ENCODE measurements at places on chromosomes 1 and 21.

GRCh38 chr1:194024659-194025058 is 838.2 kb upstream of the B3GALT2 start:
- DNase-seq, result peak; percentile 76

GRCh38 chr21:38917043-38917774 is 111.5 kb downstream of the ETS2 start:
- DNase-seq, result no peak

GRCh38 chr1:232725305-232726047 is 79.7 kb upstream of the MAP10 start:
- DNase-seq, result no peak

DNA sequence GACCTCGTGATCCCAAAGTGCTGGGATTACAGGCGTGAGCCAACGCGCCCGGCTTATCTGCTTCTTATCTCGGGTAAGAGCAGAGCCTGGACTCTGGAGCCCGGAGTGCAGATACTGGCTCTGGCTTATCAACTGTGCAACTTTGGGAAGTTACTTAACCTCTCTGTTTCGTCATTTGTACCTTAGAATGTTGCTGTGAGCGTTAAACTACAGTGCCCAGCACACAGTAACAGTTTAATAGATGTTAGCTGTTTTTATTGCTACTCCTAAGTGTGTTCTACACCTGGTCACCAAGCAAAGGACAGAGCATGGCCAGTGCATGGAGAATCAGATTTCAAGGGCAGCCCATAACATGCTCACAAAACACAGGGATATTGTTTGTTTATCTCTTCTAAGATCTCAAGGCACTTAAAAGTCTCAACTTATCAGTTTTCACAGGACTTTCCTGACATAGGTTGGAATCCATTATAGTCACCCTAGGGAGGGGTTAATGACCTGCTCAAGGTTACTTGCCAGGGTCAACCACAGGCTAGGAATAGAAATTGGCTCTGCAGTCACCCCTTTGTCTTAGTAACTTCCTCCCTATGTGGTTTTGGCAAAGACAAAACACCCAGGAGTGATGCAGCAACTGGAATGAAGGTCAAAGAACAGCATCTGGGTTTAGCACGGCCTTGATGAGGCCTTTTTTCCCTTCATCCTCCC is 22.5 kb upstream of the SRP9 start:
- peak; percentile 78 for DNase-seq

DNA sequence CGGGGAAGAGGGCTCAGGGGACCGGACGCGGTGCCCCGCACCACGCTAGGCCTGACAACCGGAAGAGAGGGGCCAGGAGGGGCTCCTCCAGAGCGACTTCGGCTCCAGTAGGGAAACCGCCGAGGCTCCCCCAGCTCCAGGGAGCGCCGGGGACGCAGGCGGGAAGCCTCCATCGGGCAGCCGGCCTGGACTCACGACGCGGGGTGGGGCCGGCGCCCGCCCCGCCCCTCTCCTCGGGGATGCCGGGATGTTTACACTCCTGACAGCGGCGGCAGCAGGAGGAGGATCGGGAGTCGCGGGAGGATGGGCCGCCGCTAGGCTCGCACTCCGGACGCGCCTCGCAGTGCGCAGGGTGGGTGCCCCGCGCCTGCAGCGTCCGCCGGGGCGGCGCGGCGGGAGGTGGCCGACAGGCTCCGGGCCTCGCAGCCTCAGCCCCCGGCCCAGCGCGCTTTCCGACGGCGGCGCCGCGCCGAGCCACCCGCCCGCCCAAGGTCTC is at the start of gene NEK7:
TSS of gene NEK7 (plus strand) at position 254 of the 496 bp plus-strand sequence. CDS start 75,583 bp downstream, outside the sequence.
- no peak for DNase-seq

- DNase-seq, result no peak
Measured at GRCh38 chr1:156225677-156226014, 12.8 kb downstream of the PMF1 start.

DNA sequence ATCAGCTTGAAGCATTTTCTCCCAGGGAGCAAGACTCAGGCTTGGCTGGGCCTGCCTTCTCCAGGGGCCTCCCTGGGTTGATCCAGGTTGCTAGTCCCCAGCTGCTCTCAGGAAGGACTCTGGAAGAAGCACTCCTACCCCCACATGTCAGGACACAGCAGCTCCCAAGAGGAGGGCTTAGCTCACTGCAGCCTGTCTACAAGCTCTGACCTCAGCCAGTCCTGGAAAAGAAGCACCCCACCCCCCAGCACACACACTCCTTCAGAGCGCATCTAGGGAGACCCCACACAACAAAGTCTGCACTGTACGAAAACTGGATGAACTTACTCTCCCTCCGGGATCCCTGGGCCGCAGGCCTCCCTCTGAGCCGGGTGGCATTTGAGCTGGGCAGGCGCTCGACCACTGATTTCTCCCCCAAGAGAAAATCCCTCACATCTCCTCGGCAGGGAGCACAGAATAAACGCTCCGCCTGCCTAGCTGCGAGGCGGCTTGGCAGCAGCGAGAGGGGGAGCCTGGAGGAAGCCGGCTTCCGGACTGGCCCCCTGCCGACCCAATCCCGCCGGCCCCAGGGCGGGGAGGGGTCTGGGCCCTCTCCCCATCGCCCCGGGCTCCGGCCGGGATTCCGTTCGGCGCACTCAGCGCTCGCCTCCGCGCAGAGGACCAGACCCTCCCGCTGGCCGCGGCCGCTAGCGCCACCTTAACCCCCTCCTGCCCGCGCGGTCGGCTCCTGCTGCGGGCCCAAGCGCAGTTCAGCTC is at the start of gene KCNA2:
TSS of gene KCNA2 (minus strand) at position 458 of the 756 bp plus-strand sequence. CDS start 1,576 bp downstream, outside the sequence.
- DNase-seq, result no peak

- no peak for DNase-seq
Measured at GRCh38 chr1:30920827-30921226, 12.3 kb upstream of the SDC3 start.

DNA sequence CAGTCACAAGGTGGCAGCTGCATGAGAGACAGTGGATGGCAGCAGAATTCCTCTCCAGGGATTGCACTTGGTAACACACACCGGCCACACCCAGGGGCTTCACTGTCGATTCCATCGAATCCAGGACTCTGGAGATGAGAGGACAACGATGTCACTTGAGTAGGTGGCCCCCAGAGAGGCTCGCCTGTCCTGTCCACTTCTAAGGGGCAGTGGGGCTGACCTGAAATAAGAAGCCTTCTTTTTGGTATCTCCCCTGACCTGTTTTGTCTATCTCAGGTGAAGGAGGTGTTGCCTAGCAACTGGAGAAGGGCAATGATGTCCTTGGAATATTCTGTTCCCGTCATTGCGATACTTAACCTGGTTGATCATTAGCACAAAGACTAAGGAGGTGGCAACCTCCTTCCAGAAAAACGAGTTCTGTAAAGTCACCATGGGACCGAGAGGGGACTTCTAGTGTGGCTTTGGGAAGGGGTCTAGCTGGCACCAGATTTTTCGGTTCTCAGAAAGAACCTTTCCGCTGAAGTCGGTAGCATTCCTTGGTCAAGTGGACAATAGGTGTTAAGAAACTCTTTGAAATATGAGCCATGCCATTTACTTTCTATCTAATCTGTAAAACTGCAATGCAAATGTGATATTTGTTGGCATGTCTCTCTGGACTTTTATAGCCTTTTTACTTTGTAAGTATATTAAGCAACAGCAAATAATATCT is 85.2 kb upstream of the TMPRSS2 start:
- no peak for DNase-seq

GRCh38 chr1:58746757-58747156 is 37.1 kb downstream of the JUN start:
- DNase-seq, result no peak

DNA sequence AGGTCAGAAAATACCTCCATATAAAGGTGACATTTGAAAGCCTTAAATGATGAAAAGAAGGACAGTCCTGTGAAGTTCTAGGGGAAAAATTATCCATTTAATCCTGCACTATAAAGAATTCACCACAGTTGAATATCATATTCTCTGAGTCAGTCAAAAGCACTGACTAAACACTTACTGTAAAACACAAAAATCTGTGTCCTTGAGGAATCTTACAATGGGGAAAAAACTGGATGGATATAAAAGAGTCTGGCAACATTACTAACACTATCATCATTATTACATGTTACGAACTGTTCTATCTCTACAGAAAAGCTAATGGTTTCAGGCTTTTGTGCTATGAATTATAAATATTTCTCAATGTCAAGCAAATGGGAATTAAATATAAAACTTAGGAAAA is 42.4 kb upstream of the HP1BP3 start:
- no peak for DNase-seq

DNA sequence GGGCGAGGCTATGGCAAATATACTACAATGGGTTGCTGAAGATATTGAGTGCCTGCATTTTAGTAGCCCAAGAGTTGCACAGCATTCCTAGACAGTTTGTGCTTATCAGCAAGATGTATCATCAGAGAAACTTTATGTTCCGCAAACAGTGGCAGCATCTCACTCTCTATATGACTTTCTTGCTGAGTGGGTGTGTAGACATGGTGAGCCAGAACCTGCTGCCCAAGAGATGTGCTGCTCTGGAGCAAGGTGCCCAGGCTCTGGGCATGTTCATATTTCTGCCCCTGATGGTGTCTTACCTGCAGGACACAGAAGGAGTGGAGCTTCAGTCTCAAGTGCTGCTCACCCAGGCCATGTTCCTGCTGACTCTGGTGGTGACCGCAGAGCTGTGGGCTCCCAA is 8.2 kb upstream of the RGSL1 start:
- no peak for DNase-seq

DNA sequence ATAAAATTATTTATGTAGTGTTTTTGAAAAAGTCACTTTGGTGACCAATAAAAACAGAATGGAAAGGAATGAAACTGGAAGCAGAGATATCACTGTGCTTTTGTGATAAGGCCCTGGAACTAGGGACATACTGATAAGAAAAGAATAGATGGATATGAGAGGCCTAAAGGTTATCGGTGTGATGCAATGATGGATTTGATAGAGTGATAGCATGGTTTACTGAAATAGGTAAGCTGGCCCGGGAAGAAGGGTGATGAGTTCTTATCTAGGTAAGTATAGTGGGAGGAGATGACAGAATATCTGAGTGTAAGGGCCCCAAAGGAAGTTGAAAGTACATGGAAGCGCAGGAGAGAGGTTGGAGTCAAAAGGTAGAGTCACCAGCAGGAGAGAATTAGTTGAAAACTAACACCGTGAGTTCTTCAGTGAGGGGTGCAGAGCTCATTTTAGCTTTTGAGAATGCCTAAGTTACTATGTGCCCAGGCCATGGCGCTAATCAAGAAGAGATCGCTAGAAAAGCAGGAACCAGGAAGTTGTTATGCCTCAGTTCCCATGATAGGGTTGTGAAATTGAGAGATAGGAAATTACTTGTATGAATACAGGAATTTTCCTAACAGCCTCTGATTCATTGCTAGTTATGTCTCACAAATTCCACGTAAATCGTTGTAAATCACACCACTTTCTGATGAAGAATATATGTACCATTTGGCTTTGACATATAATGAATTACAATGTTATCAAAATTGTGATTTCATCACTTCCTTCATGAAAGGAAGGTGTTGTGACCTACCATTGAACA is 115.3 kb downstream of the PLA2G4A start:
- no peak for DNase-seq

- DNase-seq, result no peak
Measured at GRCh38 chr1:209379280-209379679, 204.2 kb upstream of the CAMK1G start.

GRCh38 chr1:246573491-246573890 is 7.2 kb downstream of the CNST start:
- no peak for DNase-seq

DNA sequence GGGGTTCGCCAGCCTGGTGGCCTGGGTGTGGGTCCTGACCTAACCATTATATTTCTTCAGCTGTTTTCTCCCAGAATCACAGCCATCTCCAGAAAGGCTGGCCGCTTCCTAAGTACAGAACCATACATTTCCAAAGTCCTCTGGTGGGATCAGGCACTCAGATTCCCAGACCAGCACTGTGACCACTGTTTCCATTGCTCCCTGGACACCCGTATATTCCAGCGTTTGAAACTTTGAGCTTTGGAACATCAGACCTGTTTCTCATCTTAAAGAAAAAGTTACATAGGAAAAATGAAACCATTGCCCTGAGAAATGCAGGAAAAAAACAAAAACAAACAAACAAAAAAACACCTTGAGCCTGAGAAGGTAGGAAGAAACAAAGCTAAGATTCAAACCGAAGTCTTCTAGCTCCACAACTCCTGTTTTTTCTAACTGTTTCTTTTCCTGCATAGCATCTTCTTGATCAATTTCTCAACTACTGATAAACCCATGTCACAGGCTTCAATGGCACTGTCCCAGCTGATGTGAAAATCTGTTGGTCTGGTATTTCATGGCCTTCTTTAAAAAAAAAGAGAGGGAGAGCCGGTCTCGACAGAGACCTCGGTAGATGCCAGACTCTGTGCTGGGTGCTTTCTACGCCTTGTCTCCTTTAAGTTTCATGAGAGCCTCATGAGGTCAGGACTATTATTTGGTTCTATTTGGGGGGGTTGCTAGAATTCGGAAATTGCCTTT is 221.3 kb downstream of the TOMM20 start:
- DNase-seq, result no peak

DNA sequence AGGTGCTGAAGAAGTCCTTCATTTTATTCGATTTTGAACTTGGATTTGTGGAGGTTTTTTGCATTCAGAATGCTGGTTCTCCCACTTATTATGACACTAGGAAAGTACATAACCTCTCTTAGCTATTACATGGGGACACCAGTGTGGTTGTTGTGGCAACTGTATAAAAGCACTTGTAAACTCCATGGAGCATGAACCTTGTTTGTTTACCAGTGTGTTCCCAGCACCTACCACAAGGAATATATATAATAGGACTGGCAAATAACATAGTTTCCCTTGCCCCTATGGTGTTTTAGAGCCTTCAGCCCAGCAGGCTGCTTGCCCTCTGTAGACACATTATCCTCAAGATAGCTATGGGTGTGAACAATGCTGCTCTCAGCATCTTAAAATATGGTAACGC is 43.1 kb downstream of the RASSF5 start:
- DNase-seq, result no peak

DNA sequence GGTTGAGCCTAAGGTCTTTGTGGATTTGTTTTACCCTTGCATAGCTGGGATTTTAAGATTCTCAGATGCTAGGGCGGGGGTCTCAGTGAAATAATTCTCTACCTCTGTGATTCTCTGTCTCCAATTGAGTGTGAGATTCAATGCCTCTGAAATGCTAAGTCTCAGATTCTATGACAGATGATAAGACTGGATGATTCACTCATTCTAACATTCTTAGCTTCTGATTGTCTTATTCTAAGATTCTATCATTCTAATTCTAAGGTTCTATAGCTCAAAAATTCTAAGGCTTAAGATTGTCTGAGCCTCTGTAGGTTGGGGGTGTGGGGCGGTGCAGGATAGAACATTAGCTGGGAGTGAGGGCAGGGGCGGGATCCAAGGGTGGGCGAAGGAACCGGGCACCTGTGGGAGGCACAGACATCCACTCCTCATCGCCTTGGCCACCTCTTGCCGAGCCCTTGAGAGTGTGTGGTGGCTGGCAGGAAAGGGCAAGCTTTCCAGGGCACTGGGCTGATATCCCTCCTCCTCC is 29.5 kb downstream of the ADGRB2 start:
- no peak for DNase-seq

DNA sequence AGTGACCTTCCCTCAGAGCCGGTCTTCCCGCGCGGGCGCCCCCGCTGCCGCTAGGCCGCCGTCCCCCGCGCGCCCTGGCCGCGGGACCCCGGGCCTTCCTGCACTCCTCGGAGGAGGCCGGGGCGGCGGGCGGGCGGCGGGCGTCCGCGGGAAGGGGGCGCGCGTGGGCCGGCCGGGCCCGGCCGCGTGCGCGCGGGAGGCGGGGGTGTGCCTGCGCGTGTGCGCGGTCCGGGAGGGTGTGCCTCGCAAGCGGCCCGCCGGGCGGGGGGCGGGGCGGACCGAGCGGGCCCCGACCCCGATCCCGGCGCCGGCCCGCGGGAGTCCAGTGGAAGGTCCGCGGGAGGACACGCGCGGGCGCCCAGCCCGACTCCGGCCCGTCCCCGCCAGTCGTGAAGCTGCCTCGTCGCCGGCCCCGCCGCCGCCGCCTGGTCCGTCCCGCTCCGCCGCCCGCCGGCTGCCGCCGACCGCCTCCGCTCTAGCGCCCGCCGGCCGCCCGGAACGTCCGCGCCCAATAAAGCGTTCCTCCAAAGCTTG is 438 bp downstream of the MRPS6 start:
- no peak for DNase-seq
